ENCODE measurements at places on chromosomes 5 and 9.

- DNase-seq = no peak
Measured at GRCh38 chr9:128916204-128916603, 4.6 kb upstream of the PHYHD1 start.

DNA sequence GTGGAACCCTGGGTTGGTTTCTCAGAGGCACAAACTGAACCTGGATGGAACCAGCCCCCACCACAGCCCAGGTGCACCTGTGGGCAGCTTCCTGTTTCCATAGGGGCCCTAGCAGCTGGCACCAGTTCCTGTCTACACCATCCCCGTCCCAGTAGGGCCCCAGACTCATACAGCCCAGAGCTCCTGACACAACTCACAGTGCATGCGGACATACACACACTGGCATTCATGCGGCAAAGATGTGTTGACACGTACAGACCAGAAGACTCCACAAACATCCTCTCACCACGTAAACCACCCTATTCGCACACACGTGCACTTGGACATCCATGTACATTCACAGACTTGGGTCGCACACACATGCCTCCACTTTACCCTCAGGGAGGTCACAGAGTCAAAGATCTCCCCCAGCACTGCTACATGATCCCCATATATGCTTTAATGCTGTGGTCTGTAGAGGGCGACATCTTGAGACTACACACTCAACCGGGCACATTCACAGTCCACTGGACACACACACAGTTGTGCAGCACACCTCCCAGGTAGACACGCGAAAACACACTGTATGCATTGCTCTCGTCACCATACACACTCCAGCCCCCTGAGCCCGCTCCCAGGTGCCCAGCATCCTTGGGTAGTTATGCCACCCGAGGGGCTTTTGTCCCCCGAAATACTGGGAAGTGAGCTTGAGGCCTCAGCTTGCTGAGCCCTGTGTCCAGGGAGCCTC is 22.4 kb downstream of the CXXC5 start:
- DNase-seq = no peak

DNA sequence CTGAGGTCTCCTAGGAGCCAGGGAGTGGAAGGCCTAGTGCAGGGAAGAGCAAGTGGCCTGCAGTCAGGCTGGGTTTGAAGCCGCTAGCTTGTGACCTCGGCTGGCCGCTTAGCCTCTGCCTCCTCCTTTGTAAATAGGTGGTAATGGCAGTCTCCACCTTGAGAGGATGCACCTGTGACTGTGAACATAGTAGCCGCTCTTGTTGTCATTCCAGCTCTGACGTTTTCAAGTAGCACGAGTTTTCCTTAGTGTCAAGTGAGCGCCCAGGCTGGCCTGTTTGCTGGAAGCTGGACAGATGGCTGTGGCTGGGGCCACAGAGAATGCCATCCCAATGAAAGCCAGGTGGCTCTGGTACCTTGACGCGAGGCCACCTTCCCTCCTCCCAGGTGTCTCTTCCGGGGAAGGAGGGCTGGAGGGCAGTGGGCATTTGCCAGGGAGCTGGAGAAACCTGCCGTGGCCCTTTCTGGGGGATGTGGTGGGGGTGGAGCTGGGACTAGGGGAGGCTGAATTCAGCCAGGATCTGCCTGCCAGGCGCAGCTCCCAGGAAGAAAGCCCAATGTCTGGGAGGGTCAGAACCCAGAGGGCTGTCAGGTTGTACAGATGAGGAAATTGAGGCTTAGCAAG is 2.5 kb downstream of the ASS1 start:
- no peak for DNase-seq

- DNase-seq = no peak
Measured at GRCh38 chr9:81832571-81833285, 95.5 kb upstream of the SPATA31D4 start.

DNA sequence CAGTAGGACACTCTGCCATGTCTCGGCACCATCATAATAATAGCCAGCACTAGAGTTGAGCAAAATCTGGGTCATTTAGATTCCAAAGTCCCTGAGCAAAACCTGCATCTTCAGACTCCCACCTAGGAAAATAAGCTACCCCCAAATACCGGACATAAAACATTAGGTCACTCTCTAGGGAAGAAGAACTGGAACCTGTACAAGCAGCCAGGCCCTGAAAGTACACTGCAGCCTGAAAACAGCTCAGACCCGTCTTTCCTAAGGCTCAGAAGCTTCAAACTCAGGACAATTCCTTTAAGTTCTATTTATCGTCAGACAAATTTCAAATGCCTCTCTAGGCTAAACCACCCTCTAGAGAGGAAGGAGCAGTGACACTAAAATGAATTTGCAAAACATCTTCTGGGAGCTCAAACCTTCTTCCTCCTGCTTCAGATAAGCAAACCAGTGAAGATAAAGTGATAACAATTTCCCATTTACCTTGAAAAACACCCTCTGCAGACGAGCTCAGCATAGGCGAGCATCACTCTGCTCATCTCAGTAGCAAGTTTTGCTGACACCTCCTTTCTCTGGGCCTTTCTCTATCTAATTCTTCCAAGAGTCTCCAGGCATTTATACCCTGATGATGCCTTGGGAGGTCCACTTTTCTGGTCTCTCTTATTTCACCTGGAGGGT is 34.0 kb downstream of the ADAM19 start:
- DNase-seq = peak; percentile 58

DNA sequence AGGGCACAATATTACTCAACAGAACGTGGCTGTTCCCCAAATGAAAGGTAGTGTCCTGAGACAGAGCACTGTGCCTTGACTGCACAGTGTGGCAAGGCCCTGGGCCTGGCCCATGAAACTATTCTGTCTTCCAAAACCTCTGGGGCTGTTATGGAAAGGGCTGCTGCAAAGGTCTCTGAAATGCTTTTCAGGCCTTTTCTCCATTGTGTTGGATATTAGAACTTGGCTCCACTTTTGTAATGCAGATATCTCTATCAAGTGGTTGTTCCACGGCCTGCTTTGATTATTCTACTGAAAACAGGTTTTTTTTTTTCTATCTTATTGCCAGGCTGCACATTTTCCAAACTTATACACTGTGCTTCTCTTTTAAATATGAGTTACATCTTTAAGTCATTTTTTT is 777.5 kb upstream of the TYRP1 start:
- no peak for DNase-seq

- no peak for DNase-seq
Measured at GRCh38 chr5:107574287-107574686, 96.5 kb downstream of the EFNA5 start.

DNA sequence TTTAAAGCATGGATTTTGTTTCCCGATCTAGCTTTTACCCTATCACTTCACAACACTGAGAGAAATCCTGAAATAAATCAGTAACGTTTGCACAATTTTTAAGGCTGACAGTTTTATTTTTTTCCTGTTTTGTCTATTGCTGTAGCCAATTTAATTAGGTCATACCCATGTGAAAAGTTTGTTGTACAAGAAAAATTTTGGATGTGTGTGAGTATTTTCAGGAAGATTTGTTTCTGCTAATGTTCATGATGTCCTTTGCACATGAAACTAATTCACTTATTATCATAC is 237.8 kb downstream of the ARRDC3 start:
- DNase-seq = no peak

- peak; percentile 26 for DNase-seq
Measured at GRCh38 chr9:126317513-126317912, 9.1 kb upstream of the MVB12B start.

GRCh38 chr9:86359151-86359879 is 5.1 kb upstream of the TUT7 start:
- DNase-seq = no peak

DNA sequence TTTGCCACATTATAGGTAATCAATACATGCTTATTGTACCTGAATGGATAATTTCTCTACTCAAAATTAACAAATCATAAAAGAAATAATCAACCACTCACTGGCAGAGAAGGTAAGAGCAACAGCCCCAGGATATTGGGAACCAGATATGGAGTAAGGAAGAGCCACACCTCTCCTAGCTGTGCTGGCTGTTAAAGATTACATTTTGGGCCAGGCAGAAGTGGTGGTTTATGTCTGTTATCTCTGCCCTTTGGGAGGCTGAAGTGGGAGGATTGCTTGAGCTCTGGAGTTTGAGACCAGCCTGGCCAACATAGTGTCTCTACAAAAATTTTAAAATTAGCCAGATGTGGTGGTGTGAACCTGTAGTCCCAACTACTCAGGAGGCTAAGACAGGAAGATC is 56.4 kb downstream of the BHMT start:
- no peak for DNase-seq

- DNase-seq = no peak
Measured at GRCh38 chr9:104074876-104075275, 19.2 kb upstream of the SMC2 start.

DNA sequence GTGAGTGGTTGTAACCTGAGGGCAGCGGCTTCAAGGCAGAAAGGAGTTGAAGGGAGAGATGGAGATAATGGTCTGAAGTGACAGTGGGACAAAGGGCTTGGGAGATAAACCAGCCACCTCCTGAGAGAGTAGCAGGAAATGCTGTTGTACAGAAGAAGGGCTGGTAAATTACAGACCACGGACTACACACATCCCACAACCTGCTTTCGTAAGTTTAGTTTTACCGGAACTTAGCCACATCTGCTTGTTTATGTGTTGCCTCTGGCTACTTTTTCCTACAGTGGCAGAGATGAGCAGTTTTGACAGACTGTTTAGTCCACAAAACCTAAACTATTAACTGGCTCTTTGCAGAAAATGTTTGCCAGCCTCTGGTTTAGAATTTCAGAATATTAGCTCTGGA is 269.5 kb downstream of the ARHGEF28 start:
- no peak for DNase-seq
